ENCODE measurements at places on chromosomes 7 and 10.

DNA sequence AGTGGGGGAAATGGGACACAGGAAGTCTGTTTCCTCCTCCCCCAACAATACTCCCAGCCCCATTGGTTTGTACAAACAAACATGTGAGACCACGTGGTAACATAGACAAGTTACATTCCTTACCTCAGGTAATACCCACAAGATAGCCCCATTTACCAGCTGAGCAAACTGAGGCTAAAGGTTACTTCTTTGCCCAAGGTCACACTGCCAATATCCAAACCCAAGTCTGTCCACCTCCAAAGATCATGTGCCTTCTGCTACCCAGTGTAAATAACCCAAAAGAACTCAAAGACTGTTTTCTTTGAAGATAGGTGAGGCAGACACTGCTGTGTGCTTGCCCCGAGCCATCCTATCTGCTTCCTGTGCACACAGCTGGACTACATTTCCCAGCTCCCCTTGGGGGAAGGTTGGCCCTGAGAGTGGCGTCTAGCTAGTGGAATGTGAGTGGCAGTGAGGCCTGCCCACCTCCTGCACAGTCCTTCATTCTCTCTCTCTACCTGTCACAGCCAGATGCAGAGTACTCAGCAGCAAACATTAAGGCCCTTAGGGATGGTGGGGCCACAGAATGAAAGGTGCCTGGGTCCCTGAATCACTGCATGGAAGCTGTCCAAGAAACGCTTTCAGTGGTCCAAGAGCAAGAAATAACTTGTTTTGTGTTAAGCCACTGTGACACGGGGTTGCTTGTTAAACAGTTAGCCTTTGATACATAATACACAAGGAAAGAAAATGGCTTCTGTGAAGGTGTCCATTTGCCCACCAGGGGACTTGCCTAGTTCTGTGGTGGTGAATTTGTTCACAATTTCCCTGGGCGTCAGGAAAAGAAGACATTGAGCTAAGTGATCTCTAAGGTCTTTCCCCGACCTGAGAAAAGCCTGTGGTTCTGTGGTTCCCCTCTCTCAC is 257.7 kb upstream of the NFE2L3 start:
- DNase-seq = no peak

- DNase-seq = no peak
These were observed 116.0 kb upstream of the PFKP start for GRCh38 chr10:2951235-2951835.

- DNase-seq = no peak
These were observed 1310.8 kb downstream of the XPNPEP1 start for GRCh38 chr10:108612485-108612884.

DNA sequence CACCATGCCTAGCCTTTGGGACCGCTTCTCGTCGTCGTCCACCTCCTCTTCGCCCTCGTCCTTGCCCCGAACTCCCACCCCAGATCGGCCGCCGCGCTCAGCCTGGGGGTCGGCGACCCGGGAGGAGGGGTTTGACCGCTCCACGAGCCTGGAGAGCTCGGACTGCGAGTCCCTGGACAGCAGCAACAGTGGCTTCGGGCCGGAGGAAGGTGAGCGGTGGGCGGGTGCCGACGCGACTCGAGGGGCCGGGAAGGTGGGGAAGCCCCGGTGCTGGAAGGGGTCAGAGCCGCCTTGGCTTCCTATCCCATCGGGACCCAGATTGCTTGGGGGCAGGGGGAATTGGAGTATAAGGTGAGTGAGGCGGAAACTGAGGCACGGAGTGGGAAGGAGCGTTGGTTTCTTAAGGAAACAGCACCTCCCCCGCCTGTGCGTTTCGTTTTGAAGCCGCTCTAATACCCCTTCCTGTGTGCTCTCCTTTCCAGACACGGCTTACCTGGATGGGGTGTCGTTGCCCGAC is 547 bp downstream of the DDIT4 start:
- no peak for DNase-seq

DNA sequence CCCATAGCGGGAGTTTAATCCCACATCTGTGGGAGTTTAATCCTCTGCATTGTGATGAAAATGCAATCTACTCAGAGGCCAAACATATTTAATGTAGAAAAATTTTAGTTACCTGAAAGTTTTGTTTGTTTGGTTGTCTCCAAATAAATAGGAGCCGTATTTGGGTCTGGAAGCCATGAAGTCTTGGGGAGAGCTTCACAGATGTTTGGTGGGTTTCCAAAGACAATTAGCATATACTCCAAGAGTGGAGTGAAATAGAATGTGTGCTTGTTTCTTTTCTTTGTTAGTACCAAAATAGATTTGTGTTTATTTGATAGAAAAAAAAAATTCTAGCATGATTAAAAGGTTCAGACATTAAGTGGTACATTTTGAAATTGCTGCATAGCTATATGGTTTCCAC is 50.9 kb downstream of the ANK3 start:
- no peak for DNase-seq

DNA sequence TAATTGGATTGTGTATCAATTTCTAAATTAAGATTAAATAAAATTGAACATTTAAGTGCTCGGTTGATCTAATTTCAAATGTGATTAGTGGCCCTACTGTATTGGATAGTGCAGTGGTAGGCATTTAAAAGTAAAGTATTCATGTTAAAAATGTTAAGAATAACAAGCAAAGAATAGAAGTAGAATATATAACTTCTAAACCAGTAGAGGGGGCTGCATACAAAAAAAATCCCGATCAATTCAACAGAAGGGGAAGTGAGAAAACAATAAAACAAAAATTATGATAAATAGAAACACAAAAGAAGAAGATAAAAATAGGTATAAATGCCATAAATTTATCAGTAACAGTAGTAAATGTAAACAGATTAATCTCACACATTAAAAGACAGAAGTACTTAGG is 24.9 kb upstream of the WDFY4 start:
- no peak for DNase-seq

DNA sequence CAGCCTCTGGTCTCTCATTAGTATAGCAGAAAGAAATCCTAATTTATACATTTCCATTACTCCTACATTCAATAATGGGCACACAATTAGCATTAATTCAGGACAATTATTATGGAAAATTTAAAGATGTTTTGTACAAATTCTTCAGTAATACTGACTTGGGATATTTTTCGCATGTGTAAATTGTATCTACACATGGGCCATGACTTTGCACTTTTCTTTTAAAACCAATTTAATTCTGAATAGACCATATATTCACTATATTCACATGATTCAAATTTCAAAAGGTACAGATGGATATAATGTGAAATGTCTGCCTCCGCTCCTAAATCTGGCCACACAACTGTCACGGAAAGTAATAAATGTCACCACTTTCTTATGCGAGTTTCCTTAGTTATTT is 123.0 kb downstream of the TCERG1L start:
- DNase-seq = no peak

- DNase-seq = no peak
These were observed 21.1 kb downstream of the FRMD4A start for GRCh38 chr10:14309593-14309992.

- DNase-seq = no peak
These were observed 192.7 kb downstream of the TCF7L2 start for GRCh38 chr10:113142601-113143362.

- DNase-seq = no peak
These were observed 69.1 kb downstream of the MBL2 start for GRCh38 chr10:52703451-52703850.

GRCh38 chr10:105837951-105838350 is 1196.9 kb downstream of the SORCS3 start:
- no peak for DNase-seq

- no peak for DNase-seq
These were observed 101.2 kb upstream of the ZNF746 start for GRCh38 chr7:149598721-149599308.

- no peak for DNase-seq
These were observed 3.6 kb upstream of the ITGB8 start for GRCh38 chr7:20327055-20327454.

DNA sequence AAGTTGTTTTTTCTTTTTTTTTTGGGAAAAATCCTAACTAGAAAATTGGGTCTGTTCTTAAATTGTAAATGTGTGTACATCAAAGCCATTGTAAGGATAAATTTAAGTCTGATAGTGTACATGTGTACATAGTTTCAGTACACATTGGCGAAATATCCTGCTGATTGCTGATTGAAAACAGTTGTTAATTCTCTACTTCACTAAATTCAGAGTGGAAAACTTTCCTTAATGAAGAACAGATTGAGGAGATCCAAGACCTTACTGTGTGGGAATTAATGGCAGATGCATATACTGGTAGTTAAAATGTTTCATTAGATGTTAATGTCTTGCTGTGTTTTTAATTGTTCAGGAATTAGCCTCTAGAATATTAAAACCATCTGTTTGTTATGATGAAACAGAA is 506.0 kb downstream of the AUTS2 start:
- DNase-seq = no peak

DNA sequence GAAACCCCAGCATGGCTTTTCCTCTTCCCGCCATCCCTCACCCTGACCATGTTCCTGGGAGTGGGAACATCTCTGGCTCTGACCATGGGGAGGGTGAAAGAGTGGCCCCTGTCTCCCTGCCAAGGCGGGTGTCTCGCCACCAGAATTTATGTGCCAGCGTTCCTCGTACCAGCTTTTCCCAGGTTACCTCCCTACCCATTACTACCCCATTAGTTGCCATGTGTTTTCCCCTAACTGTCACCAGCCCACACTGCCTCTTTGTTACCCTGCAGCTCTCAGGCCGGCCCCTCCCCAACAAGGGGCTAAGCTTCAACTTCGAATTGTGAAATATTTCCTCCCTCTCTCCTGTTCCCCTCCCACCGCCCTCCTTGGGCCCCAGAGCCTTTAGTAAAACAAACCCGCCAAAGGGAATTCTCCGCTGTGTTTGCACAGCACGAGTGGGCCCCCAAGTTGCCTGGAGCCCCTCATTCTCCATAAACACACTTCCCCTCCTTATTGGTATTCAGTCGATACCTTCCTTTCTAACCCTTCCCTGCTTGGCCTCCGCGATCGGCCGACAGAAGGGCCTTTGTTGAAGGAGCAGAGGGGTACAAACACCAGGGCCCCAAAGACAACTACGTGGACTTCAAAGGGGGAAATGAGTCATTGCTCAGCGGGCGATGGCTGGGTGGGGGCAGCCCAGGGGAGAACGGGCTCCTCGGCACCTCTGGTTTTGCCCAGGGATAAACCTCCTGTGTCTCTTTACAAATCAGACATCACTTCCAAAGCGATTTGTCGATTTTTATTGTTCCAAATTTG is 45.5 kb downstream of the SLIT1 start:
- no peak for DNase-seq

DNA sequence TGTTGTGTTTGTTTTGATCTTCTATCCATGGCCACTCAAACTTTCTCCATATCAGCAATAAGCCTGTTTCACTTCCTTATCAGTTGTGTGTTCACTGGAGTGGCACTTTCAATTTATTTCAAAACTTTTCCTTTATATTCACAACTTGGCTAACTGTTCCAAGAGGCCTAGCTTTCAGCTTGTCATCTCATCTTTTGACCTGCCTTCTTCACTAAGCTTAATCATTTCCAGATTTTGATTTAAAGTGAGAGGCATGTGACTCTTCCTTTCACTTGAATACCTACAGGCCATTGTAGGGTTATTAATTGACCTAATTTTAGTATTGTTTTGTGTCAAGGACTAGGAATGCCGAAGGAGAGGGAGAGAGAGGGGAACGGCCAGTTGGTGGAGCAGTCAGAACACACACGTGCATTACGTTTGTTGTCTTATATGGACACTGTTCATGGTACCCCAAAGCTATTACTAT is 5.5 kb upstream of the GNAT3 start:
- DNase-seq = no peak

GRCh38 chr10:13383399-13383761 is 35.3 kb upstream of the SEPHS1 start:
- DNase-seq = no peak

- no peak for DNase-seq
These were observed 346.5 kb upstream of the GALNT17 start for GRCh38 chr7:70785427-70785826.

- DNase-seq = no peak
These were observed 785.7 kb downstream of the CNTNAP2 start for GRCh38 chr7:146902266-146902665.

- no peak for DNase-seq
These were observed 30.0 kb downstream of the MCM10 start for GRCh38 chr10:13191362-13191761.

GRCh38 chr10:32253276-32253675 is 93.7 kb downstream of the EPC1 start:
- no peak for DNase-seq

GRCh38 chr7:68688416-68689086 is 909.7 kb upstream of the AUTS2 start:
- DNase-seq = no peak

GRCh38 chr7:137626469-137627067 is 220.2 kb downstream of the DGKI start:
- no peak for DNase-seq

- DNase-seq = no peak
These were observed 6.3 kb downstream of the ZNF503 start for GRCh38 chr10:75395066-75395931.

DNA sequence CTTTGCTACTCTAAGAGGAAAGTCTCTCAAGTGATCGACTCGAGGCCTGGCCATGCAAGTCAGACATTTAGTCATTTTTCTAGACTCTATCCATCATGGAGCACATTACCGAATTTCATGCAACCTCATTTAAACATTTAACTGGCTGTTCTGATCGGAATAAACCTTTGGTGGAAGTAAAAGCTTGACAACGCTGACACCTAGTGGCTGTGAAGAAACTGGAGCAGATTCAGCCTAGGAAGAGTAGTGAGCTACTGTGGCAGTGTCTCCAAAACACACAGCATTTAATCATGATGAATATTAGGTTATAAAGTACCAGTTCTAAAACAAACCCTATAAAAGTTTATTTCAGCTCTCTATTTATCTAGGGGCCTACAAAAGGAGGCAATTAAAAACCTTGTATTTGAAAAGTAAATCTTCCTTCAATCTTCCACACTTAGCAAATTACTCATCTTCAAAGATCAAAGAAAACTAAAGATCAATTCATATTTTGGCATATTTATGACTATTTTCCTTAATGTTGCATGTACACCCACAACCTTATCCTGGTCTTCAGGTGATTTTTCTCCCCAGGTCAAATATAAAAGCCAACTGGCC is 175.0 kb downstream of the CTNNA3 start:
- DNase-seq = peak; percentile 2

DNA sequence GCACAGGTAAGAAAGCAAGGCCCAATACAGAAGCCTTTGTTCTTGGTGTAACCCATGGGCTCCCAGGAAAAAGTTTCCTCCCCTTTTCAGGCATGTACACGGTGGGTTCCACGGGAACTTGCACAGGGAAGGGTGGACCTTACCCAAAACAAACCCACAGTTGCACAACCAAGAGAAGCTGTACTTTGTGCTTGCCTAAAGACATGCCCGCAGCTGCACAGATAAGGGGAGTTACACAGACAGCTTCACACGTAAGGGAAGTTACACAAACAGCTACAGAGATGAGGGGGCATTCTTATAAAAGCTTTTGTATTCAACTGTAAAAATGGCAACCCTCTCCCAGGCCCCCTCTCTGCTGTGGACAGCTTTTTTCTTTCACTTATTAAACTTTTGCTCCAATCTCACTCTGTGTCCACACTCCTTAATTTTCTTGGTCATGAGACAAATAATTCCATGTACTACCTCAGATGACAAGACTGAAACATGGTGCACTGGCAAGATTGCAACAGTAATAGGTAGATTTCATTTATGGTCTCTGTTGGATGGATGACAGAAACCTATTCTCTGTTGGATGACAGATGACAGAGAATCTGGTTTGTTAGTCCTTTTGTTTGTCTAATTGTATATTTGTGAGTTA is 72.9 kb downstream of the ATE1 start:
- no peak for DNase-seq

- no peak for DNase-seq
These were observed 8.9 kb downstream of the FBXL13 start for GRCh38 chr7:103065667-103066066.
